ENCODE measurements at places on chromosomes 2 and 18.

DNA sequence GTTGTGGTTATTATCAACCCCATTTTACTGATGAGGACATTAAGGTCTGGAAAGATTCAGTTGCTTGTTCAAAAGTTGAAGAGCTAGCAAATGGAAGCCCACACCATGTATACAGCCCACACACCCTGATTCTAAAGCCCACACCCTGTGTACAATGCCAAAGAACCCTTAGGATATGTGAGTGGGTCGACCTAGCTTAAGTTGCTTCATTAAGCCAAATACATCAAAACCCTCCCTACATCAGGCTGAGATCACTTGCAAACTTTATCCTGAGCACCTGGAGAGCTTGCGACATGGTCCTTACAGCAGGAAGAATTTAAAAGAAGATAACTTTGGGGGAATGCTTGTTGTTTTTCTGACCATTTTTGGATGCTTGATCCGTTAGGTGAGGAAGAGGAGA is 435 bp upstream of the ARHGAP25 start:
- DNase-seq, result no peak

DNA sequence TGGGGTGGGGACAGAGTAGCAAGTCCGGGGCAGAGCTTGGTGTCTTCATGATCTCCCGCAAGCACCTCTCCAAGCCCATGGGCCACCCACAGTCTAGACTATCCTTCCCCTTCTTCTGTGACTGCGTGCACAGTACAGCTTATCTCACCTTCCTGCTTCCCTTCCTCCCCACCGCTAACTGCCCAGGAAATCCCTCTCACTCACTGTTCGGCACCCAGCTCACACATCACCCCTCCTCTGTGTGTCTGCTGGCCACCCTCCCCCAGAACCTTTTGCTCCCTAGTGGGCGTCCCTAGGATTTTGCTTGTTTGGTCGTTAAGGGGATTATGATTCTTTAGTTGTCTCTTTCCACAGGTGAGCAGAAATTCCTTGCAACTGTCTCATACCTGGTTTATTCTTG is 31.5 kb upstream of the SMAD7 start:
- DNase-seq, result no peak

DNA sequence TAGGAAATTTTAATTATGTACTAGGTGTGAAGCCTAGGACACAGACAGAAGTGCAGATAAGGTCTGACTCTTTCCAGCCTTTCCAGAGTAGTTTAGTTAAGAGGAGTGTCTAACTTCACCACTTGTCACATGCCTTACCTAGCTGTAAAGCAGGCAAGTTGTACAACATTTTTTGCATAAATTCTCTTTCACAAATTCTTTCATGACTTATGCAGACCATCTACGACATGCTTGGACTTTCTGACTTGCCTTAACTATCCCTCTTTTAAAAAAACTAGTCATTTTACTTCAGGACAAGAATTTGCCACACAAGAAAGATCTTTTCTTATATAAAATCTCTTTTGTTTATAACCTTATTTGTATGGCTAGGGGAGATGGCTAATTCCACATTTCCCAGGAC is 1273.6 kb upstream of the SLC39A10 start:
- DNase-seq, result no peak

DNA sequence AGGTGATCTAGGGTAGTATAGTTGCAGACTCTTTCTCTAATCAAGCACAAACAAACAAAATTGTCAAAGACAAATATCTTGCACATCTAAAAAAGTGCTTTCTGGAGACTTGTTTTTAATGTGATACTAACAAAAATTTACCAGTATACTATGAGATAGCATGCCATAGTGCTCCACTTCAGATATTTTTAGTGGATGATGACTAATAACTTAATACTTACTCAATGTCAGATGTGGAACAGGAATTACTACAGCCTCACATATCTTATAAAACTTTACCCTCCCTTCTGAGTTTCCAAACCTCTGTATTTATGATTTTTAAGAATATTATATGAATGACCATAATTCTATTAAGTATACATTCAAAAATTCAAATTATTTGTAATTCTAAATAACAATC is 1162.0 kb upstream of the SLC39A10 start:
- DNase-seq, result no peak

GRCh38 chr2:240586919-240587800 is 626 bp downstream of the CAPN10 start:
- DNase-seq, result peak; percentile 53

DNA sequence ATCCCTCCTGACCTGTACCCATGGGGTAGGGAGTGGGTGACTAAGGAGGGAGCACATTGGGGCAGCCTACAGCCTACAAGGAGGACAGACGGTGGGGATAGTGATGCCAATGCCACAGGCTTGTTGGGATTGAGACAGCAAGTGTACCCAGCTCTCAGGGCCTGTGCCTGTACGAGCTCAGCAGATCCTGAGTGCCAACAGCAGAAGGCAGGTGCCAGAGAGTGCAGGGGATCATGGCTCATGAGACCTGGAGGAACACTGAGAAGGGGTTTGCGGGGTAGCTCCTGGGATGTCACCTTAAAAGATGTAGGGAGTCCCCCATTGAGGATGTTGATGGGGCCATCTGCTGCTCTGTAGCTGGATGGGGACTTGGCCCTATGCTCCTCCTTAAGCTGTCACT is 10.3 kb upstream of the SNED1 start:
- DNase-seq, result no peak

DNA sequence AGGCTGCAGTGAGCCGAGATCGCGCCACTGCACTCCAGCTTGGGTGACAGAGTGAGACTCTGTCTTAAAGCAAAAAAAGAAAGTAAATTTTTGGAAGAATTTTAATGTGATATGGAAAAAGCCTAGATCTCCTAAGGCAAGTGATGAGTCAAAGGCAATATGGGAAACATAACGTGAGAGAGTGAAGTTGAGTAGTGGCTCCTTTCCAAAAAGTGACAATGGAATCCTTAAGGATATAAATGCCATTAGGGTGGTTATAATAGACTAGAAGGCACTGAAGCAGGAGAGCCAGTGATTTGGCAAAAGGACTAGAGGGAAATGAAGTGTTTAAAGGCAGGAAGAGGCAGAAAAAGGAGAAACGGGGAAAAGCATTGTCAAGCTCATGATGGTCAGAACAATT is 25.6 kb downstream of the ARHGAP28 start:
- no peak for DNase-seq

DNA sequence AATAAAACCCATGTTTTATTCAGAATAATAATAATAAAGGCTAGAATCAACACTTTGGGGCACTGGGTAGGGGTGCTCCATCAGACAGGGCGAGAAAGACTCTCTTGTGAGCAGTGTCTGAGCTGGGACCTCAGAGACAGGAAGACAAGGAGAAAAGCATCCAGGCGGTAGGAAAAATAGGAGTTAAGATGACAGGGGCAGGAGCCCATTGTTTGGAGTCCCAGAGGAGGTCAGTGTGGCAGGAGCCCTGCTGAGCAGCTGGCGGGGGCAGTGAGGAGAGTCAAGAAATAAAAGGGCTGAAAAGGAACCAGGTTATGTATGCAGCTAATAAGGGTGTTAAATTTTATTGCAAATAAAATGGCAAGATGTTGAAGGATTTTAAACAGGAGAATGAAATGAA is 457.4 kb downstream of the FBXO15 start:
- DNase-seq, result no peak

- no peak for DNase-seq
Observed at GRCh38 chr2:182503886-182504285, 77.0 kb upstream of the PDE1A start.

- DNase-seq, result no peak
Observed at GRCh38 chr2:135986507-135986906, 1.1 kb upstream of the DARS1 start.

DNA sequence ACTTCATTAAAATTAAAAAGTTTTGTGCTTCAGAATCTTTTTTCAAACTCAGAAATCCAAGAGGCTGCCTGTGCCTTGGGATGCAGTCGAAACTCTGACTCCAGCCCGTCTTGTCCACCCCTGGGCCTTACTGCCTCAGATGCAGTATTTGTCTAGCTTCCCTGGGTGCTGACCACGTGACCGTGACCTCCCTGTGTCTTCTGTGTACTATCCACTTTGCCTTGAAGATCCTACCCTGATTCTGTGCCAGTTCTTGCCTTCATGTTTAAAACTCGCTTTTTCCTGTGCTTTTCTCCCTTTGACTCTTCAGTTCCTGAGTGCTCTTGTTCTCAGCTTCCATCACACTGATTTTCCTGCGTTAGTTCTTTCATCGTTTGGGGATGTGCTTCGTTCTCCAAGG is 80.7 kb downstream of the ITGB1BP1 start:
- DNase-seq, result no peak

- DNase-seq, result peak; percentile 25
Observed at GRCh38 chr2:239758279-239758877, 266.8 kb downstream of the NDUFA10 start.

DNA sequence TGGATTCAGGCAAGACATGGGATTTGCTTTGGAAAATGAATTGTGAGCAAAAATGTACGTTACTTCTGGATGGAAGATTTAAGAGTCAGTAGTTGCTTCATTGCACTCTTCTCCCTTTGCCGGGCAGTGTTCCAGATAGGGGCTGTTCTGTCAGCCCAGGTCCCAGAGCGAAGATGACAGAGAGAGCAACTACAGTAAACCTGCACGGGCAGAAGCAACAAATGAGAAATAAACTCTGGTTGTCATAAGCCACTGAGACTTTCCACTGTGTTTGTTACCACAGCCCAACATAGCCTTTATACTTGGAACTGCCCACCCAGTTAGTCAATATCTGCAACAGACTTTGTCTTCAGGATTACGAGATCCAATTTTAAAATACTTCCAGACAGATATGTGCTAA is 83.3 kb downstream of the CACNB4 start:
- no peak for DNase-seq

- DNase-seq, result no peak
Observed at GRCh38 chr18:3832025-3832638, 382.2 kb downstream of the TGIF1 start.

GRCh38 chr2:232800166-232800565 is 23.8 kb upstream of the KCNJ13 start:
- DNase-seq, result no peak

DNA sequence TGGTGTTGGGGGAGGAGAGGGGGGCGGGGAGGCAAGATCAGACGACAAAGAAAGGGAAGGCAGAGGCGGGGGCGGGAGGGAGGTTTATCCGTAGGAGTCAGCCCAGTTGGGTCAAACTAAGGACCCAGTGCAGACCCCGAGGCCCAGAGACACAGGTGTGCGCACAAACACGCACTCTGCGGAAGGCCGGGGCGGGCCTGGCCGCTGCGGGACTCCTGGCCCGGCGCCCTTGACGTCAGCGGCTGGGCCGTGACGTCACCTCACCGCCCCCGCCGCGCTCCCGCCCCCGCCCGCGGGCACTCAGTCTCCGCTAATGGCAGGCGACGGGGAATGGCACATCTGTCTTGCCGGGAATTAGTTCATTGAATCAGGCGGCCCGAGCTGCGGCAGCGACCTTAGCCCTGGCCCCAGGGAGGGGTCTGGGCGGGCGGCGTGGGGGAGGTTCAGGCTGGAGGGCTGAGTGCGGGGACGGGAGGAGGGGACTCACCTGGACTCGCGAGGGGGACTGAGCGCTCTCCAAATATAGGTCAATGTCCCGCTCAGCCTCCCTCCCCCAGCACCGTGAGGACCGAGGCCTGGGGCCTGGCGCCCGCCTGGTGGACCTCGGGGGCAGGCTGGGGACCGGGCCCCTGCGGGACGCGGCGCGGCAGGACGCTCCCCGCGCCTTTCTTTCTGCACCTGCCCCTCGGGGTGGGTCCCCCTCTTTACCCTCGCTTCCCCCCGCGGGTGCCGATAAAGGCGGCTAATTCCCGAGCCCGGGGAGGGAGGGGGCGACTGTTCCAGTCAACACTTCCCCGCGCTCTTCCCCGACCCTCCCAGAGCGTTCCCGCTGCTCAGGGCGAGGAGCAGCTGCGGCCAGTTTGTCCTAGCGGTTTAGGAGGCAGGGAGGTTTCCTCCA is 15.5 kb upstream of the ECEL1 start:
- DNase-seq, result peak; percentile 62

- no peak for DNase-seq
Observed at GRCh38 chr18:44693030-44693784, 12.5 kb downstream of the SETBP1 start.
